ENCODE measurements at places on chromosomes 7 and 10.

DNA sequence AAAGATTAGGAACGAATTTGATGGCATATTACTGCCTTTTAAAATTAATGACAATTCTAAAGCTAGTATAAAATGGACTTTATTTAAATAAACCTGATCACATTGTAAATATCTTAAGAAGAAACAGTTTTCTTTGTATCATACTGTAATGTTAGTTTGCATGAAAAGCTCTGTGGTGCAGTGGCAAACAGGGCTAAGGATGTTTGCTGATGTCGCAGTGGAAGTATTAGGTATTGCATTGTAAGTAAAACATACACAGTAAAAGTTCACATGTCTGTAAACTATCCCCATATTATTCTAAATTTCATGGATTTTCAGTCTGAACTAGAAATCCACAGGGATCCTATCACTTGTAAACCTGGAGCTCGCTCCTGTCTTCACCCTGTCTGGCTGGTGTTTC, 252.6 kb upstream of the ZNF32 start:
- DNase-seq = no peak

DNA sequence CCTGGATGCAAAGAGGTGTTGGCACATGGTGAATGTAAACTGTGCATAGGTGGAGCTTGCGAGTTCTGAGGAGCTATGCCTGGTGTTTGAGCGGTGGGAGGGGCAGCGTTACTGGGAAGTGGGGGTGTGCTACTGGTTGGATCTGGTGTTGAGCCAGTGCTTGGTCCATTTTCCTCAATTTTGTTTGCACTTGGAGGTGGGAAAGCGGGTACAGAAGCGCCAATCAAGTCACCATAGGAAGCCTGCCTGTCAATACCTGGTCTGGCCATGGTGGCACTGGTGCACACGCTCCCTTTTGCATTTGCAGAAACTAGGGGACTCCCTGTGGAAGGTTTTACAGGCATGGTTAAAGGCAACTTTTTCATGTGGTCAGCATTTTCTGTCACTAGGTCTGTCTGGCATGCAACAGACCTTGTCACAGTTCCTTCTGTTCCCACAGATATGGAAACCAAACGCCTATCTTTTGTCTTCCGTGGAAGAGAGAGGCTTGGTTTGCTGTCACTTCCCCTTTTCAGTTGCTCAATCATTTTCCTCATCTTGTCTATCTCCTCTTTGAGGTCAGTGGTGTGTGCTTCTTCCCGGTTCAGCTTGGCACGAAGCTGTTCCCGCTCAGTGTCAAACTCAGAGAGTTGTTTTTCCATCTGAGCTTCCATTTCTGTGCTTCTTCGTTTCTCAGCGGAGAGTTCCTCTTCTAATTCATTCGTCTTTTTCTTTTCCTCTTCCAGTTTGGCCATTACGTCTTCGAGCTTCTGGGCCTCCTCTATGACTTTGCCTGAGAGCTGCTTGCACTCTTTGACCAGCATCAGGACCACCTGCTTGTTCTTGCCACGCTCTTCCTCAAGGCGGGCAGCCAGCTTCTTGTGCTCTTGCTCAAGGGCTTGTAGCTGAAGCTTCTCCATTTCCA, 81.1 kb downstream of the CTTNBP2 start:
- no peak for DNase-seq

GRCh38 chr7:36406156-36406555, 16.5 kb downstream of the ANLN start:
- no peak for DNase-seq

DNA sequence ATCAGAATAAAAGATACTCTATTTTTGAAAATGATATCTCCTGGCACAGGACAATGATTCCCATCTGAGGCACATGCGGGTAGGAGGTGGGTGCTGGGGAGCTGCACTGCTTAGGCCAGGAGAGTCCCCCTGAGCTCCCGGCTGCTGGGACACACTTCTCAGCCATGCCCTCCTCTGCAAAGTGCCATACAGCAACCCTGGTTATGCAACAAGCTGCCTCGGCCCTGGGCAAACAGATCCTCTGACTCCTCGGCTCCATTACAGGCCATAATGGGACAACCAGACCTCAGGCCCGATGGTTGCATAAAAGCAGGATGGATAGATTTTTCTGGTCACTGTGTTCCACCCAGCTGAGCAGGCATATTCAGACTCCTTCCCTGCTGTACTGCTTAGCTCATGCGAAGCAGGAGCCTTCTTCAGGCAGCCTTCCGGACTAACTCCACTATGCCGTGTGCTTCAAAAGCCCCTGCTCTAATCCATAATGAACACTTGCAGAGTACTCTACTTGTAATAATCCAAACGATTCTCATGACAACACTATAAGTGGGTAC, 6.5 kb upstream of the LEP start:
- no peak for DNase-seq

GRCh38 chr10:413662-414071, 275.8 kb downstream of the DIP2C start:
- no peak for DNase-seq

GRCh38 chr10:115914475-115914874, 358.5 kb downstream of the GFRA1 start:
- DNase-seq = no peak

Data from cortex of kidney (tissue), 1 donor.